Myometrial cell (primary cell): ENCODE measurements at places on chromosomes 11 and 22. TPM values are rescaled to one million over a fixed set of nuclear protein-coding genes. Genes with fewer than 3 reads are reported as not detected.

XKR3 gene
- not detected in 2 replicates for total RNA-seq

OR52A1 gene
- not detected in 2 replicates for total RNA-seq

FAM227A gene
- total RNA-seq = 0.58 and 1.8 TPM in 2 replicates

HEPHL1 gene
- not detected in 2 replicates for total RNA-seq

FGF4 gene
- total RNA-seq = not detected in 2 replicates

MMP7 gene
- total RNA-seq = 0.71 TPM in 1 of 2 replicates, not detected in the other
